ENCODE measurements at places on chromosomes 12 and 14. TPM values are rescaled to one million over a fixed set of nuclear protein-coding genes. Genes with fewer than 3 reads are reported as not detected.
A peak's percentile ranks its signal among the peaks of the same experiment; 100 is the strongest.

DNA sequence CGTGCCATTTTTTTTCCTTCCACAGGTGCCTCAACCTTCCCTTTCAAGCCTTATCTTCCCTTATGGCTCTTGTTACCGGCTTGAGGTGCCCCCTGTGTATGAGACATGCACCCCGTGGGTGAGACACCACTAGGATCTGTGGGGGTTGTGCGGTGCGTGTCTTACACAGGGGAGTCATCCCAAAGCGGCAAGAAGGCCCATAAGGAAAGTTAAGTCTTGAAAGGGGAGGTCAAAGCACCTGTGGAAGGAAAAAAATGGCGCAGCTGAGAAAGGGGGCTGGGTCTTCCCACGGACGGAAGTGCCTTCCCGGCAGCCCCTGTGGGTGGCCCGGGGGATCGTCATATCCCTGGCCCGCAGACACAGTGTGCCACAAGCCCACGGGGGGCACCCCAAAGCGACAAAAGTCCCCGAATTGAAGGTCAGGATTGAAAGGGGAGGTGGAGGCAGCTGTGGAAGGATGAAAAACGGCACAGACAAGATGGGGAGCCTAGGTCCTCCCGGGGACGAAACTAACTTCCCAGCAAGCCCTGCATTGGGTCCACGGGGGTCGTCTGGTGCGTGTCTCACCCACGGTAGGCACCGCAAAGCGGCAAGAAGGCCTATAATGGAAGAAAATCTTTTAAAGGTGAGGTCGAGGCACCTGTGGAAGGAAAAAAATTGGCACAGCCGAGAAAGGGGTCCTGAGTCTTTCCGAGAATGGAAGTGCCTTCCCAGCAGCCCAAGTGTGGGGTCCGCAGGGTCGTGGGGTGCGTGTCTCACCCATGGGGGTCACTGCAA lies 273.3 kb downstream of the ALG10 start:
- H3K36me3 ChIP-seq, result no peaks in the 10 kb centered on the region
- no peaks in the 10 kb centered on the region for H3K27me3 ChIP-seq
- H3K4me1 ChIP-seq, result no peaks in the 10 kb centered on the region
- H3K27ac ChIP-seq, result no peak overlapping the region

GRCh38 chr12:19299765-19300164 lies 139.5 kb upstream of the AEBP2 start:
- H3K4me1 ChIP-seq, result no peaks in the 10 kb centered on the region
- H3K36me3 ChIP-seq, result no peaks in the 10 kb centered on the region
- H3K27ac ChIP-seq, result no peak overlapping the region
- DNase-seq, result no peak

GRCh38 chr12:122141911-122142725 lies 31.9 kb downstream of the IL31 start:
- no peaks in the 10 kb centered on the region for H3K4me1 ChIP-seq
- no peak overlapping the region for H3K27ac ChIP-seq
- H3K4me3 ChIP-seq, result no peak overlapping the region
- no peaks in the 10 kb centered on the region for H3K27me3 ChIP-seq
- DNase-seq, result no peak
- no peaks in the 10 kb centered on the region for H3K36me3 ChIP-seq

DNA sequence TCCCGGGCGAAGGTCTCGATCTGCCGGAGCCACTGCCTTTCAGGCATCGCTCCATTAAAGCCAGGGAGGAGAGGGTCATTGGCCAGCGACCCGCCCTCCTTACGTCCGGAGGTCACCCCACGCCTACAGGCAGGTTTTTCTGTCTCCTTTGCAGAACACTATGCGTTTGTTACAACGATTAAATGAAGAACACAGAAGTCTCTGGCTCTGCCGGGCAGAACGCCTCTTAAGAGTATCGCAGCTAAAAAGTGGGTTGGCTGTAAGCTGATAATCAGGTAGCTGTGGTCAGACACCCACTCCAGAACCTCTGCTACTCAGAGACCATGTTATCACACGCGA lies 15.0 kb downstream of the OTX2 start:
- no peak overlapping the region for H3K4me3 ChIP-seq
- DNase-seq, result no peak
- peaks cover 28% of the 10 kb centered on the region for H3K27me3 ChIP-seq
- no peaks in the 10 kb centered on the region for H3K36me3 ChIP-seq
- peaks cover 7% of the 10 kb centered on the region for H3K4me1 ChIP-seq

GRCh38 chr12:60345442-60345841 lies 749.6 kb downstream of the SLC16A7 start:
- H3K4me1 ChIP-seq, result no peaks in the 10 kb centered on the region
- H3K36me3 ChIP-seq, result no peaks in the 10 kb centered on the region

- peaks cover 12% of the 10 kb centered on the region for H3K4me1 ChIP-seq
- no peaks in the 10 kb centered on the region for H3K36me3 ChIP-seq
- no peak for DNase-seq
- peaks cover 60% of the 10 kb centered on the region for H3K27me3 ChIP-seq
- no peak overlapping the region for H3K27ac ChIP-seq
Observed at GRCh38 chr12:6301721-6302120, 8.8 kb upstream of the PLEKHG6 start.

- H3K27me3 ChIP-seq, result no peaks in the 10 kb centered on the region
- H3K36me3 ChIP-seq, result no peaks in the 10 kb centered on the region
- no peak for DNase-seq
- H3K4me3 ChIP-seq, result no peak overlapping the region
- peaks cover 12% of the 10 kb centered on the region for H3K4me1 ChIP-seq
- no peak overlapping the region for H3K27ac ChIP-seq
Observed at GRCh38 chr14:74956280-74957072, 1.1 kb upstream of the PGF start.

DNA sequence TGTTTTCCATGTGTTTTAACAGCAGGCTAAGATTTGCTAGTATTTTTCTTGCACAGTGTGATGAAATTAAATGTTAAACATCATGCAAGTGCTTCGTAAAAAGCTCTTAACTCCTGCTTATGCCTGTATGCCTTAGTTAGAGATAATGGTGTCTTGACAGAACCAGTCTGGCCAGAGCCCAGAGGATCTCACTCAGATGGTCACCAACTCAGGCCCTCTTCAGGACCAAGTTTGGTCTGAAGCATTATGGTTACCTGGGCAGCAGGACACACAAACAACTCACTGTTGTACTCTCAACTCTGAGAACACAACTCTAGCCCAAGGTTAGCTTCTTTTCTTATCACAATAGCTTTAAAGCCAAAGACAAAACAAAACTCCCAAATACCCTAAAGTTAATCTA lies 115.4 kb downstream of the KIF21A start:
- no peaks in the 10 kb centered on the region for H3K27me3 ChIP-seq
- H3K4me1 ChIP-seq, result no peaks in the 10 kb centered on the region
- H3K36me3 ChIP-seq, result no peaks in the 10 kb centered on the region
- H3K4me3 ChIP-seq, result no peak overlapping the region

DNA sequence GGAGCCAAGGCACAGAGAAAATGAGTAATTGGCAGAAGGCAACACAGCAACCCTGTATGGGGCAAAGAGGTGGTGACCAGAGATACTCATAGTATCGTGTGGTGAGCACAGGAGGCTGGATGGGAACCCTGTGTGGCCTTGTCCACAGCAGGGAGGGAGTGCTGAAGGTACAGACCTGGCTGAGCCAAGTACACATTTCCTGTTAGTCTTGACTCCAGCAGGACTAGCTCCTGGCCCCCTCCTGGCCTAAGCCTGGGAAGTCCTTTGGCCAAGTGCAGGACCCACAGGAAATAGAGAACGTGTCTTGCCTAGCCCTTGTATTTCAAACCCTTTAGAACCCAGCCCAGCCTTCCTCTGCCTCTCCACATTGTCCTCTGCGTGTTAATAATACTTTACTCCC lies 289.8 kb upstream of the PWP1 start:
- H3K27me3 ChIP-seq, result no peaks in the 10 kb centered on the region
- no peaks in the 10 kb centered on the region for H3K4me1 ChIP-seq
- no peak for DNase-seq
- no peaks in the 10 kb centered on the region for H3K36me3 ChIP-seq
- no peak overlapping the region for H3K4me3 ChIP-seq

DNA sequence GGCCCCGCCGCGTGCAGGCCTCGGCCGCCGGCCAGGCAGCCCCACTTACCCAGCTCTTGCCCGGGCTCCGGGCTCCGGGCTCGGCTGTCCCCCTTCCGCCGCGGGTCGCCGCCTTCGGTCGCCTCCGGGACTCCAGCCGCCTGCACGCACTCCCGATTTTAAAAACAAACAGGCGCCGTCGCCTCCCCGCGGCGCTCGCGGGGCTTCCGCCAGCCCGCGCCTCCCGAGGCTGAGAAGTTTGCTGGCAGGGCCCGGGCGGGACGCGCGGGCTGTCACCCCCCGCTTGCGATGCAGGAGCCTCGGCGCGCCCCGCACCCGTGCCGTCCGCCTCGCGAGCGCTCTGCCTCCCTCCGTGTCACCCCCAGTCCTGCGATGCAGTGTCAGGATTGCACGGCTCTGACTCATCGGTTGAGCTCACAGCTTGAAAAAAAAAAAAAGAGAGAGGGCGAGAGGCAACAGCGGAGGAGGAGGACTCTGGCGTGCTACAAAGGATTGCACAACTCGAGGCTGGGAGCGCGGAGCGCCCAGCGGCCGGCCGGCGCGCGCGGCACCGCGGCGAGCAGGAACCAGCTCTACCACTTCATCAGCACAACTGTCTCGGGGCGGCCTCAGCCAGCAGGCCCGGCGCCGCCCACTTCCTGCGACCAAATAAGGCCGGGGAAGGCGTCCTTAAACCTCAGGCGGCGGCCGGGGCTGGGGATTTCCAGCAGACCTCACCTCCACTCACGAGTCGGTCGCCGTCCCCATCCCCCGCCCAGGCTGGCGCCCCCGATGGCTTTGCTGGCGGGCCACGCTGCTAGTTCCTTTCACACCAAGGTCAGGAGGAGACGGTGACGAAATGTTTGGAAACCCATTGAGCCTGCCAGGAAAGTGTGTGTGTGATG lies 45.8 kb upstream of the PNMA1 start:
- peak overlapping the region; percentile 98 for H3K27ac ChIP-seq
- peaks cover 85% of the 10 kb centered on the region for H3K4me1 ChIP-seq
- peak; percentile 98 for DNase-seq
- no peaks in the 10 kb centered on the region for H3K36me3 ChIP-seq

GRCh38 chr12:52250048-52250990 lies 17.3 kb downstream of the KRT7 start:
- H3K27me3 ChIP-seq, result no peaks in the 10 kb centered on the region
- no peak overlapping the region for H3K4me3 ChIP-seq
- no peak overlapping the region for H3K27ac ChIP-seq
- no peaks in the 10 kb centered on the region for H3K36me3 ChIP-seq
- H3K4me1 ChIP-seq, result no peaks in the 10 kb centered on the region

DNA sequence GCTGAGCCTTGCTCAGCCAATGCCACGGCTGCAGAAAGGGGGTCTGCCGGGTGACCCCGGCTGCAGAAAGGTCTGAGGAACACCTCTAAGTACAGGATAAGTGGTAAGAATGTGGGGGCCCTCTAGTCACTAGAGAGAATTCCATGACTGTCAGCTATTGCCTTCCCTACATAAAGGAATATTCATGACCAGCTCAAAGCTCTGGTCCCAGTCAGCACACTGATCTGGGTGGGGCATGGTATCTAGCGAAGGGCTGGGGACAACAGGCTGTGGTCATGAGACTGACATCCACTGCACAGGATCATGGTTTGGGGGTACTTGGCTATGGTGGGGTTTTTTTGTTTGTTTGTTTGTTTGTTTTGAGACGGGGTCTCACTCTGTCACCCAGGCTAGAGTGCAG lies 42.1 kb downstream of the DCAF4 start:
- no peaks in the 10 kb centered on the region for H3K27me3 ChIP-seq
- no peak overlapping the region for H3K4me3 ChIP-seq
- no peak overlapping the region for H3K27ac ChIP-seq
- DNase-seq, result no peak
- no peaks in the 10 kb centered on the region for H3K4me1 ChIP-seq
- peaks cover 1% of the 10 kb centered on the region for H3K36me3 ChIP-seq

- peaks cover 66% of the 10 kb centered on the region for H3K36me3 ChIP-seq
- H3K4me3 ChIP-seq, result no peak overlapping the region
- H3K27ac ChIP-seq, result no peak overlapping the region
- H3K27me3 ChIP-seq, result no peaks in the 10 kb centered on the region
- no peak for DNase-seq
- no peaks in the 10 kb centered on the region for H3K4me1 ChIP-seq
Observed at GRCh38 chr12:132020292-132020691, 70.5 kb downstream of the EP400 start.

DNA sequence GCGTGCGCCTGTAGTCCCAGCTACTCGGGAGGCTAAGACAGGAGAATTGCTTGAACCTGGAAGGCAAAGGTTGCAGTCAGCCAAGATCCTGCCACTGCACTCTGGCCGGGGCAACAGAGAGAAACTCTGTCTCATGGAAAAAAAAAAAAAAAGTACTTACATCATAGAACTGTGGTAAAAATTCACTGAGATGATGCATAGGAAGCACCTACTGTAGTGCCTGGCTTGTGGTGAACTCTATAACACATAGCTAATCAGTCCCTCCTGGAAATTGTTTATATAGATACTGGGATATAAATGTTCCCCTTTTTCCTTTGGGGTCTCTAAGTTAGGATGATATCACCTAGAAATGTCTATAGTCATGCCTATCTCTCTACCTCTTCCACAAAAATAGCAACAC lies 89.7 kb upstream of the CPM start:
- no peak for DNase-seq
- no peak overlapping the region for H3K27ac ChIP-seq
- H3K36me3 ChIP-seq, result no peaks in the 10 kb centered on the region
- H3K27me3 ChIP-seq, result no peaks in the 10 kb centered on the region
- H3K4me1 ChIP-seq, result no peaks in the 10 kb centered on the region

GRCh38 chr14:25178255-25178654 lies 128.3 kb upstream of the STXBP6 start:
- DNase-seq, result no peak
- H3K27me3 ChIP-seq, result no peaks in the 10 kb centered on the region

DNA sequence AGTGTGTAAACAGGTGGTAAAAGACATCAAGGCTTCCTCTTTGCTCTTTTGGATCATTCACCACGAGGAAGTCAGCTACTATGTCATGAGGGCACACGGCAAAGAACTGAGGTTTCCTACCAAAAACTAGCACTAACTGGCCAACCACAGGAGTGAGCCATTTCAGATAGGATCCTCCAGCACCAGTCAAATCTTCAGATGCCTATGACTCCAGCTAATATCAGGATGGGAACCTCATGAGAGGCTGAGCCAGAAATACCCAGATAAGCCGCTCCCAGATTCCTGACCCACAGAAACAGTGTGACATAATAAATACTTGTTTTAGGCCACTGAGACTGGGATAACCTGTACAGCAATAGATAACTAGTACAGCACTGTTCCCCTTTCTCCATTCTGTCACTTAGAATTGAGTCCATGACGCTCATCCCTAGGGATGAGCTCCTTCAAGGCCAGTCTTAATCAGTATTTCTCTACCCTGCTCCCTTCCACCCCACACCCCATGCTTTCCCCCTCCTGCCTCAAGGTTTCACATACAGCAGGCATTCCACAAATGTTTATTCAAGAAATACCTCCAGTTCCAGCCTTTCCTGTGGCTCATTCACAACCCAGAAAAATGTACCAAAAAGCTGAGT lies 68.4 kb downstream of the PPM1H start:
- no peaks in the 10 kb centered on the region for H3K4me1 ChIP-seq
- H3K27ac ChIP-seq, result no peak overlapping the region
- H3K4me3 ChIP-seq, result no peak overlapping the region
- H3K36me3 ChIP-seq, result no peaks in the 10 kb centered on the region
- H3K27me3 ChIP-seq, result no peaks in the 10 kb centered on the region

- DNase-seq, result no peak
- H3K27me3 ChIP-seq, result no peaks in the 10 kb centered on the region
- H3K27ac ChIP-seq, result no peak overlapping the region
- H3K36me3 ChIP-seq, result no peaks in the 10 kb centered on the region
Observed at GRCh38 chr12:13777374-13777773, 204.0 kb downstream of the GRIN2B start.

- peak; percentile 46 for DNase-seq
- no peak overlapping the region for H3K4me3 ChIP-seq
- no peaks in the 10 kb centered on the region for H3K36me3 ChIP-seq
- H3K4me1 ChIP-seq, result no peaks in the 10 kb centered on the region
Observed at GRCh38 chr14:77151918-77152588, 10.5 kb upstream of the ZDHHC22 start.

Gene BDKRB1
- polyA plus RNA-seq, result not detected

Gene ADGRD1
- polyA plus RNA-seq, result 1.7 TPM

Gene SERPINA10
- not detected for polyA plus RNA-seq

Gene PTHLH
- not detected for polyA plus RNA-seq

Gene SDR9C7
- not detected for polyA plus RNA-seq

Gene GATC
- 15.0 TPM for polyA plus RNA-seq

Gene TAS2R42
- not detected for polyA plus RNA-seq
